ENCODE measurements at places on chromosomes 16 and 17.

- DNase-seq: no peak
These were observed 17.2 kb downstream of the MSI2 start for GRCh38 chr17:57273490-57273889.

DNA sequence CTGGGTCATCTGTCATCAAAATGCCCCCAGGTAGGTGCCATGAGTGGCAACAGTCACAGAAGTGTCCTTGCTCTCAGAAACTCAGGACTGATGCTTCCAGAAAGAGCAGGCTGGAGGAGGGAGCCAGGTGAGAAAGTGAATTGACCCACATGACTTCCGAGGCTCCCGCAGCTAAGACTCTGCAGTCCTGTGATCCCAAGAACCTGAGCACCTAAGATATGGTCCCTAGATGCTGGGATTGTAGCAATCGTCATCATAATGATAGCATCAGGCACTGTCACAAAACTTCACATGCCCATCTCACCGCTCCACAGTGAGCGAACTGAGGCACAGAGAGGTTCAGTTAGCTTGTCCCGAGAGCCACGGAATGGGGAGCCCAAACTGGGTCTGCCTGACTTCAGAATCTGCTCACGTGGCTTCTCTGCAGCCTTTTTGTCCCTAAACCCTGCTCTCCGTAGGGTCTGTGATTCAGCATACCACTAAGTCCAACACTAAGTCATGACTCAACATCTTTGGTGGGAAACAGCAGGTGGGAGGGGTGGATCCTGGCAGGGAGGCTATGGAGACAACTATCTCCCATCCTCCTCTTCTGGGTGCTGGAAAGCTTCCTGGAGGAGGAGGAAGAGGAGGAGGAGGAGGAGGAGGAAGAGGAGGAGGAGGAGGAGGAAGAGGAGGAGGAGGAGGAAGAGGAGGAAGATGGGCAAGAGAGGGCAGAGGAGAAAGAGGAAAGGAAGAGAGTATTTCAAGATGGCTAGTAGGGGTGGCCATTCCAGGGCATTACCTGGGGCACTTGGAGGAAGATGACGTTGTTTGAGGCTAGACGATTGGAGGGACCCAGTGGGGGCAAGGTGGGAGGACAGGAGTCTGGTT, 55.5 kb upstream of the DLX4 start:
- no peak for DNase-seq

- peak; percentile 88 for DNase-seq
These were observed 742 bp downstream of the PFN1 start for GRCh38 chr17:4947411-4948165.

- no peak for DNase-seq
These were observed 22.9 kb upstream of the PSMC5 start for GRCh38 chr17:63804328-63804727.

DNA sequence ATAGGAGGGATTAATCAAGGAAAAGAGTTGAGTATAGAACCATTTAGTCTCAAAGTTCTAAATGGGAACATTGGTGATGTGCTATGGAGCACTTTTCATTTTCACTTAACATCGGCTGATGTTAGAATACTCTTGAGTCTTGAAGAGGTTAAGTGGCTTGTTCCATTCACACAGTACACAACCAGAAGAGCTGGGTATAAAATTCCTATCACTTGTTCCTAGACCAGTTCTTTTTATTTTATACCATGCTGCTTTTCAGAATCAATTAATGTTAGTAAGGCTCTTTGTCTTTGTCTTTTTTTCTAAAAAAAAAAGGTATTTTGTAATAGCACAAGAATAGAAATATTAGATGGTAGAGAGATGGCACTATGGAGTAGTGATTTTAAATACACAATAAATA, 1.7 kb upstream of the KRTAP1-1 start:
- no peak for DNase-seq

DNA sequence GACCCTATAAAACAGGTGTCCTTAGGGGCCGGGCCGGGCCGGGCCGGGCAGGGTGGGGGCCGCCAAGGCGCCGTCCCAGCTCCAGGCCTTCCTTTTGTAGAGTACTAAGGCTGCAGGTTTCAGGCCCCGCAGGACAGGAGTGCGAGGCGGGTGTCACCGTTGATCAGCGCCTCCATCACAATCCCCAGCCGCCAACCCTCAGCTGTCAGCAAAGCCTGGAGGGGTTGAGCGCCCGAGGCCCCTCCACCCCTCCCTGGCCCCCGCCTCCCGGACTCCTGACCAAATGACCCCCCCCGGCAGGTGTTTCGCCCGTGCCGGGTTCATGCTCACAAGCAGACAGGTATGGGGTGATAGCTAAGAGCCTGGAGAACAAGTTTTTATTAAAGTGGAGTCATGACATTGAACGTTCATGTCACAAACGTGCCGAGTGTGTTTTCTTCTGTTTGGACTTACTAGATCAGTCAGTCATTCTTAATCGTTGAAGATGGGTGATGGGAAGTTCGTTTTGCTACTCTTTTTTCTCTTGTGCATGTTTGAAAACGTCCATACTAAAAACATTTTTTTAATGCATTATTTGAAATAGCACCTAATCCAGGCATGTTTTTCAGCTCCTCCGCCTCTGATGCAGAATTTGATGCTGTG, 534 bp downstream of the ARL2BP start:
- DNase-seq: no peak

- peak; percentile 40 for DNase-seq
These were observed 132.4 kb downstream of the PRKCB start for GRCh38 chr16:23968176-23968575.

Measured in suppressor macrophage treated with lipopolysaccharide for 1 hour (primary cell).